Esophagus muscularis mucosa (tissue), 4 donors: ENCODE measurements at places on chromosomes 5 and 9.

DNA sequence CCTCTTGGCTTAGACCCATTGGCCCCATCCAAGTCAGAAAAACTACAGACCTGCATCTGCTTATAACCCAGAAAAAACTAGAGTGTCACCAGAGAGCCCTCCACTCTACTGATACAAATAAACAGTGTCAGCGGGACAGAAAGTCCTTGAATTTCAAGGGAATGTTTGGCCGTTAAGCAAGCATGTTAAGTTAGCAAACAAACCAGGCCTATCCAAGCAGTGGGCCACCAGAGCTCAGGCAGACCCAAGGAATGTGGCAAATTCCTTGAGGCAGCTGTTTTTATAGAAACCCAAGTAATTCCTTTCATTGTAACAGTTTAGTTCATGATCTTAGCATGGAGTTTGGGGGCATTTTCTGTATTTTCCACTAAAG, 70.9 kb downstream of the PRLR start:
- DNase-seq, result no peak

- DNase-seq, result no peak
Measured at GRCh38 chr5:763397-763796, 21.1 kb downstream of the ZDHHC11B start.

DNA sequence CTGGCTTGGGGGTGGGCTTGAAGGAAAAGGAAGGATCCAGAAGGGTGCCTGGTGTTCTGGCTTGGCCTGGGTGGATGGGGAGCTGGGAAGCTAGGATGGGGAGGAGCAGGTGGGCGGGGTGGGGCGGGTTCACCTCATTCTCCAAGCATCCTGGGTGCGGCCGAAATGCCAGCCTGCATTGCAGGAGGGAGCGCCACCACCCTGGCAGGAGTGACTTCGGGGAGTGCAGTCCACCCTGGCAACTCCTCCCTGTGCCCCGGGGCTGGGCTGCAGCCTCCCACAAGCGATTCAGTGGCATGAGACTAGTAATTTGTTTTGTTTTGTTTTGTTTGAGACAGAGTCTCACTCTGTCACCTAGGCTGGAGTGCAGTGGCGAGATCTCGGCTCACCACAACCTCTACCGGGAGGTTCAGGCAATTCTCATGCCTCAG, 5.5 kb downstream of the TTC16 start:
- DNase-seq, result no peak

DNA sequence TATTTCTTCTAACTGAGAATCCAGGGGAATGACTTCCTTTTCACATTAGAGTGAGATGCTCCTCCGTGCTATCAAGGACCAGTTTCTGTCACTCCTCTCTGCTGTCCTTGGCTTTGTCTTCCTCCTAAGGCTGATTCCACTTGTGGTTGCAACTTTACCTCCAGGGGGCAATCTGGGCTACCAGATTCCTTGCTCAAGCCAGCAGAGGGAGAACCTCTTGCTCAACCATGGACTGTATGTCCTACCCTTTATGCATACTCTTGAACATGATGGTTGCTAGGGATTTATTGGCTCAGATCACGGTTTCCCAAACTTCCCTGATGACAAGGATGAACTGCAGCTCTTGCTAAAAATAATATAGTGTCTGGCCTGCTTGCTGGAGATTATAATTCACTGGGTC, 24.0 kb downstream of the NNT start:
- DNase-seq, result no peak

- DNase-seq, result no peak
Measured at GRCh38 chr9:127991017-127991756, 10.4 kb upstream of the EEIG1 start.

DNA sequence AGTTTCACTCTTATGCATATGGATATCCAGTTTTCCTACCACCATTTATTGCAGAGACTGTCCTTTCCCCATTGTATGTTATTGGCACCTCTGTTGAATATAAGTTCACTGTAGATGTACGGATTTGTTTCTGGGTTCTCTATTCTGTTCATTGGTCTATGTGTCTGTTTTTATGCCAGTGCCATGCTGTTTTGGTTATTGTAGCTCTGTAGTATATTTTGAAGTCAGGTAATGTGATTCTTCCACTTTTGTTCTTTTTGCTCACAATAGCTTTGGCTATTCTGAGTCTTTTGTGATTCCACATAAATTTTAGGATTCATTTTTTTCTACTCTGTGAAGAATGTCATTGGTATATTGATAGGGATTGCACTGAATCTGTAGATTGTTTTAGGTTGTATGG, 26.1 kb upstream of the CCNB1 start:
- DNase-seq, result no peak

DNA sequence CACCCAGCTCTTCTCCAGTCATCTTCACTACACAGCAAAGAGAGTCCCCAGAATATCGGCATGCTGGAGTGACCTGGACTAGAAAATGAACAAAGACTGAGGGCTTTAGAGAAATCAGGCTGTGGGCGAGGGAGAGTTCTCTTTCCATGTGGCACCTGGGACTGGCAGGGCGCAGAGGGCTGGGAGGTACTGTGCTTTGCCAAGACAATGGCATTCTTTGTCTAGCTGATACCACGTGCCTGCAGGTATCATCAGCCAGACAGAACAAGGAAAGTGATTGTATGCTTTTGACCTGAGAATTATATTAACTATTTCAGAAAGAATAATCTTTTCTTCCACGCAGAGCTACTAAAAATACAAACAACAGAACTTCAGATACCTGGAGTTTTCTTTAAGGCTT, 30.5 kb downstream of the DDX31 start:
- DNase-seq, result no peak

DNA sequence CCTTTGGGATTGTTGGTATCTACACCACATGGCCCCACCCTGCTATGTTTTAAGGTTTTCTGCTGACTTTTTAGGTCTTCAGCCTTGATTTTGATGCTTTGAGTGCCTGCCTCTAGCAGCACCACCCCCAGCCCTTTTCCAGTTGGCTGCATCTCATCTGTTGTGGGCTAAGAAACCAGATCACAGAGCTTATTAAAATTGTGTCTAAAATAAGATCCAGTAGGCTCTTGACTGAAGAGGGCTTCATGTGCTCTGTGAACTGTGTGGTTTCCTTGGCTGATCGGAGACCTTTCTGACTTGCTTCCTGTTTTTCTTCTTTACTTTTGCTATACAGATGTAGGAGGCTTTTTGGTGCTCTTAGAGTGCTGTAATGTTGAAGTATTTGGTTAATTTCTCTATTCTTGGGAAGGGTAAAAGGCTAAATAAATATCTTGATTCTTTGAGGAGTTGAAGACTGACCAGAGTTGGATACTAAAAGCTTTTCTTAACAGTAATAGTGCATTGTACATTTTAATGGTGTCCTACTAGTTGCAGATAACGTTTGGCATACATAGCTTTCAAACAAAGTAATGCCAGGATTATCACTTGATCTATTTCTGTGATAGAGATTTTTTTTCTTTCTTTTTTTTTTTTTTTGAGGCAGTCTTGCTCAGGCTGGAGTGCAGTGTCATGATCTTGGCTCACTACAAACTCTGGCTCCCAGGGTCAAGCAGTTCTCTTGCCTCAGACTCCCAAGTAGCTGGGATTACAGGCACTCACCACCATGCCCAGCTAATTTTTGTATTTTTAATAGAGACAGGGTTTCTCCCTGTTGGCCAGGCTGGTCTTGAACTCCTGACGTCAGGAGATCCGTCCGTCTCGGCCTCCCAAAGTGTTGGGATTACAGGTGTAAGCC, 4.5 kb downstream of the UBE2D2 start:
- no peak for DNase-seq

- DNase-seq, result no peak
Measured at GRCh38 chr9:18037981-18038380, 436.0 kb upstream of the ADAMTSL1 start.

GRCh38 chr9:133448487-133448972, 11.2 kb upstream of the CACFD1 start:
- no peak for DNase-seq

GRCh38 chr5:80191991-80192398, 63.9 kb downstream of the SERINC5 start:
- no peak for DNase-seq
